ENCODE measurements at places on chromosomes 6 and 20.

GRCh38 chr20:39849664-39850063 lies 839.4 kb downstream of the MAFB start:
- DNase-seq = peak; percentile 95

- no peak for DNase-seq
Measured at GRCh38 chr6:154506991-154507898, 3.2 kb downstream of the CNKSR3 start.

GRCh38 chr6:114747995-114748625 lies 405.3 kb upstream of the HS3ST5 start:
- DNase-seq = peak; percentile 48

- no peak for DNase-seq
Measured at GRCh38 chr6:85537055-85537494, 56.6 kb downstream of the SNX14 start.

DNA sequence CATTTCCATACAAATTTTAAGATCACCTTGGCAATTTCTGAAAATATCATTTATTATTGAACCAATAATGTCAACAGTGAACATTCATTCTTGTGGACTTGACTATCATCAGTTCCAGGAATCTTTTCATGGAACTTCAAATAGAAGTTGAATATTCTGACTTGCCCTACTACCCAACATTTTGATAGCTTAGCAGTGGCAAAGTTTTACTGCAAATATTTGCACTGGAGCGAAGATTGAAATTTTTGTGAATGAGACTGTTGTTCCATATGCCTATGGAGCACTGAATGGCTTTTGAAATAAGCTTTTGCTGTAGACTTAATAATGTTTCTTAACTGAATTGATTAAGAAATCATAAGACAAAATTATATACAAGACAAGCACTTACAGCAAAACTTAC lies 23.6 kb downstream of the BEND6 start:
- no peak for DNase-seq

DNA sequence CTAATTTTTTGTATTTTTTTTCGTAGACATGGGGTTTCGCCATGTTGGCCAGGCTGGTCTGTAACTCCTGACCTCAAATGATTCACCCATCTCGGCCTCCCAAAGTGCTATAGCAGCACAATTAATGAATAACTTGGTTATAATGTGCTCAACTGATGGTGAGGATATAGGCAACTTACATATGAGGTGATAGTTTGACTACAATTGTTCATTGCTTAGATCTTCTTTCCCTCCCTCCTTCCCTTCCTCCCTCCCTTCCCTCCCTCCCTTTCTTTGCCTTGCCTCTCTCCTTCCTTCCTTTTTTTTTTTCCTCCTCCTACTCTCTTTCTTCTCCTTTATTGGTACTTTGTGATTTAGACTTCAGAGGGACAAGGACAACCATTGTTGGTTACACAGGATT lies 151.2 kb downstream of the RNF144B start:
- no peak for DNase-seq

GRCh38 chr20:58959652-58960051 lies 21.4 kb upstream of the NELFCD start:
- DNase-seq = no peak

GRCh38 chr6:88548891-88549505 lies 382.9 kb upstream of the CNR1 start:
- no peak for DNase-seq

DNA sequence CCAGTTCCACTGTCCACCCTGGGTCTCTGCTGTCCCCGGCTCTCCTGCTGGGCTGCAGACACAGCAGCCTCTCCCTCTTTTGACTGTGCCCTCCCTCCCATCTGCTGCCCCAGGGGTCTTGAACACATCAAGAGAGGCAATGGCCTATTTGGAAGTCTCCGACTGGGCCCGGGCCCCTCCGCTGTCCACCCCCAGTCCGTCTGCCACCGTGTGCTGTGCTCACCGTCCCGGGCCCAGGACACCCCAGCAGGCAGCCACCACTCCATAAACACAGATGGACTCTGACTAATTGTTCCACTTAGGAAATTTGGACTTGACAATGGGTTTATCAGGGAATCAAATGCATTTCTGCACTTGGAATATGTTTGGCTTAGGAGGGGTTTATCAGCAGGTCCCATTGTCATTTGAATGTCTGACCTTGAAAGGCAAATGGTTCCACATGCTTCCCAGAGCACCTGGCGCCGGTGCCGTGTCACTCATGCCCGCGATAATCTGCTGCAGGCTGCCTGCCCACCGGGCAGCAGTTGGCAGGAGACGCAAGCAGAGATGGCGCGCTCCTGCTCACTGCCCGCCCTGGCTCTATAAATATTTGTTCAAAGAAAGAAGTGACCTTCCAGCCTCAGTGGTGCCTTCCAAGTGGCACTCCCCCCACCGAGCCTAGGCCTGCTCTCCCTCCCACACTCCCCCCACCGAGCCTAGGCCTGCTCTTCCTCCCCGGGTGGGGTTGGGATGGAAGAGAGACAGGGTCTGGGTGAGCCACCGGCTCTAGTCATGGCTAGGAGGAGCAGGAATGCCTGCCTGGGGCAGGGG lies 18.8 kb upstream of the FRMD1 start:
- DNase-seq = peak; percentile 55

GRCh38 chr20:21618759-21619416 lies 86.6 kb upstream of the PAX1 start:
- no peak for DNase-seq

Data from left cardiac atrium (tissue), 4 donors.